ENCODE measurements at places on chromosomes 13 and 19.

GRCh38 chr19:36113894-36114720 is 568 bp downstream of the POLR2I start:
- peak; percentile 50 for DNase-seq

DNA sequence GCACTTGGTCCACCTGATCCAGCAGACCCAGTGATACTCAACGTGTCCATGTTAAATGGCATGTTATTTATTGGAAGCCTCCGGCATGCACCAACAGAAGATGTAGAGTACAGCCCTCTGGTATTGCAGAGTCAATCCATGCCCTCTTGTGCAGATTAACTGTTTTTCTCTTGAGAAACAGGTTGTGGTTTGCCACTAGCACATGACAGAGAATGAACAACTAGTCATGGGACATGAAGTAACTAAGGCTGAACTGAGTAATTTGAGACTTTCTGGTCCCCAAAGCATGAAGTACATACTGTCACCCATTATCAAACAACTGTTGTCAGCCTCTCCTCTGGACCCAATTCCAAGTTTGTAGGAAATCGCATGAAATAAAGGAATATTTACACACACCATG is 3.2 kb downstream of the ZNF562 start:
- no peak for DNase-seq

GRCh38 chr13:95603887-95604555 is 40.5 kb downstream of the DZIP1 start:
- peak; percentile 21 for DNase-seq

DNA sequence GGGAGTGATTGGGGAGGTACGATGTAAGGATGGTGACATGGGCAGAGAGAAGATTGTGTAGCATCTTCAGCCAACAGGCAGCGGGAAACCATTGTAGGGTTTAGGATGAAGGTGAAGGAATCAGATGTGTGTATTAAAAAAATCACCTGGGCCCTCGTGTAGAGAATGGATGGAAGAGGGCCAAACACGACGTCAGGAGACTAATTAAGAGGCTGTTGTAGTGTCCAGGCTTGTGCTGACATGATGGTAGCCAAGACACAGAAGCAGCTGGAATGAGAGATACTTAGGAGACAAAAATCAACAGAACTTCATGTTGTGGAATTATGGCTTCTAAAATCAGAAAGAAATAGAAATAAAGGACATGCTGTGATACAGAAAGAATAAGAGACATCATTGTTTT is 41.2 kb upstream of the ARGLU1 start:
- DNase-seq = no peak

DNA sequence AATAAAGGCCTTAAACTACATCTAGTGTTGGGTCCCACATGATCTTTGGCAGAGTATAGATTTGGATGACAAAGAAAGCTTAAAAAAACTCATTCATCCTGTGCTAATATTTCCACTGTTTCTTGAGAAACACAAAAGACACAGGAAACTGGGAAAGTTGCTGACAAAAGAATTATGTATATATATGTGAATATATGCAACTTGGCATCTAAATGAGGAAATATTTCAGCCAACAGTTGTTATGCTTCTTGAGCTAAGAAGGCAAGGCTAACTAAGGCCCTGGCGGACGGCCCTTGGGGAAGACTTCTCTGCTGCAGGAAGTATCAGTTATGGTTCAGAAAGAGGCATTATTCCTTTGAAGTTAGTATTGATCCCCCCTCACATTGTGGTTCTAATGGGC is 491.8 kb downstream of the DIAPH3 start:
- DNase-seq = no peak

DNA sequence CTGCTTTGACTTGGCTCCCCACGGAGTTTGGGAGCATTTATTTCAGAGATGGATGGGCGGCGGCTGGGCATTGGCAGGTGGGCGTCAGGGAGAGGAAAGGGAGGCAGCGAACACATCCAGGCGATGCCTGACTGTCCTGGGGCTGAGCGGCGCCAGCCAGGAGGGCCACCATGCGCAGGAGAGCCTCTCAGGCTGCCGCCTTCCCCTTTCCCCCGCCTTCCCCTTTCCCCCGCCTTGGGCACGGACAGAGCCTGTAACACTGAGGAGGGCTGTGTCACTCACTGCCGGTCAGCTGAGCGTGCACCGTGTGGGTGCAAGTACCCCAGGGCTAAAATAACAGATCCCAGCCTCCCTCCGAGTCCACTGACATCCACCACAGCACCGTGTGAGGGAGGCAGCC is 11.4 kb downstream of the MCF2L start:
- DNase-seq = no peak

DNA sequence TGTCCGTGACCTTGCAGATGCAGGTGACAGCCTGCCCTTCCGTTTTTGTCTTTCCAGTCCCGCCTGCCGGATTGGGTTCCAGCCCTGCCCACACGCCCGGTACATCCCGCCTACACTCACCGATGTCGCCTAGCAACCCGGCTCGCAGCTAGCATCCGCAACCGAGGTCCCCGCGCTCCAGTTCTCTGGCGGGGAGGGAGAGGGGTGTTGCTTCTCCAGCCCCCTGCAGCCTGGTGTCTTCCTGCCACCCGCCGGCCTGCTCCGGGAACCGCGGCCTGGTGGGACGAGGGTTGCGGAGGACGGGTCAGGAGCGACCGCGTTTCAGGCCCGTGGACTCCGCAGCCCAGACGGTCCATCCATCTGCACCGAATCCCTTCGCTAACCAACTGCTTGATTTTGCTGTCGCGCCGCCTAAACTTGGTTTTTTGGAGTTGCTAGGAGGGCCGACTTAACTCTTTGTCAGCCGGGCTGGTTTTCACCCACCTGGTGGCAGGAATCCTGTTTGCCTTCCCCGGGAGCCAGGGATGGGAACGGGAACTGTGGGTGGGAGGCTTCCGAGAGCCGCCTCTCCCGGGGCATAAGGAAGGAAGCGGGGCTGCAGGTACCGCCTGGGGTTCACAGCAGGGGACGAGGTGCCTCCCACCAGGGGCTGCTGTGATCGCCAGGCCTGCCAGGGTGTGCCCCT is 15.4 kb upstream of the MATK start:
- DNase-seq = peak; percentile 74

DNA sequence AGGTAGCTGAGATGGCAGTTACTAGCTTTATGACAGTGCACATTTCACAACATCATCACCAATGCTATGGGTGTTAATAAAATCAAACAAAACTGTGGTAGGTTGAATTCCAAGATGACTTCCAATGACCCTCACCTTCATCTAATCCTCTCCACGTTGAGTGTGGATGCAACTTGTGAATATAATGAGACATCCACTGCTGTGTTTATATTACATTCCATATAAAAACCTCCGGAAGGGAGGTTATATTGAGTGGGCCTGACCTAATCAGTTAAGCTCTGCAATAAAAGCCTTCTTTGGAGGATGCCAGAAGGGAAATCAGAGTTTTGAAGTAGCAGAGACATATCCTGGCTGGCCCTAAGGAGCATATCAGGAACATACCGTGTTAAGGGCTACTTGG is 25.6 kb upstream of the CSNK1A1L start:
- DNase-seq = no peak

DNA sequence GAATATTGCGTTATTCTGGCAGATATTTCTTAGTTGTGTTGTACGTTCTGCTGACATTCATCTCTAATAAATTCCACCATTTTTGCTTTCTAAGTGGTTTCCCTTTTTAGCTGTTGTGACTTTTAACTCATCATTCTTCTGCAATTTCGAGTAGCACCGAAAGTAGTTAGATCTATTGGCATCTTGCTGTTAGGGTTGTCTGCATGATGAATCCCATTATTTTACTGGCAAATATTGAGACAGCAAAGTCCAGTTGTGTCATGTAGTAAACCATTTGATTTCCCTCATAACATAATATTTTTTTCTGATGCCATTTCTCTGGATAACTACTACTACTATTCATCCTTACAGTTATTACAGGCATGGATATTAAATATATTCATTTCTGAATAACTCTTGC is 143.9 kb downstream of the SLITRK1 start:
- no peak for DNase-seq

DNA sequence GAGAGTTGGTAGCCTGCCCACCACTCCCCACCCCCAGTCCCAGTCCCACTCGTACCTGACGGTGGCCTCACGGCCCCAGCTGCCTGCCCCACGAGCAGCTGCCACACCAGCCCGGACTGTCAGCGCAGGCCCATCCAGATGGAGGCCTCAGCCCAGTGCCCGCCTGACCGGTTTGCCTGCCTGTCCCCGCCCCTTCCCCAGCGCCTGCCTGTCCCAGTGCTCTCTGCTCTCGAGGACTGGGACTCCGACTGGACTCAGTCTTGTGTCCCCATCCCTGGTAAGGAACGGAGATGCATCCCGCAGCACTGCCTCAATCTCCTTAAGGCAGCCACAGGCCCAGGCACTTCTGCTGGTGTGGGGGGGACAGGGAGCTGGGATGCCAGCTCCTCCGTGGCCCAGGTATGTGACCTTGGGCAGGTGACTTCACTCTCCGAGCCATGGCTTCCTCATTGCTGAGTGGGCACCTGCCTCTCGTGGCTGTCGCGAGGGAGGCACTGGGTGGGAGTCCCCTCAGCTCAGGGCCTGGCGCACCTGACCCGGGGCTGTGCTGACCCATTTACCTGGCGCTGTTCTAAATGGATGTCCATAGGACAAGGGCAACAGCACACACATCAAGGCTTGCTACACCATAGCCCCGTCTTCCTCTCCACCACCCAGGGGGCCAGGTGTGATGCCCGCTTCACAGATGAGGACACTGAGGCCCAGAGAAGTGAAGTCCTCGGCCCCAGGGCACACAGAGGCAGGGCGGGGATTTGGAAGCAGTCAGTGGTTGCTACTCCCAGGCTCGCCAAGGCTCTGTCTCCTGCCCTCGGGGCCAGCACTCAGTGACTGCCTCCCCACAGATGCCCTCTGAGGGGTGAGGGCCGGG is at the start of gene NKPD1:
Gene NKPD1 (minus strand): TSS at position 113 of the 868 bp plus-strand sequence. CDS start 832 bp downstream, outside the sequence.
- DNase-seq = no peak

DNA sequence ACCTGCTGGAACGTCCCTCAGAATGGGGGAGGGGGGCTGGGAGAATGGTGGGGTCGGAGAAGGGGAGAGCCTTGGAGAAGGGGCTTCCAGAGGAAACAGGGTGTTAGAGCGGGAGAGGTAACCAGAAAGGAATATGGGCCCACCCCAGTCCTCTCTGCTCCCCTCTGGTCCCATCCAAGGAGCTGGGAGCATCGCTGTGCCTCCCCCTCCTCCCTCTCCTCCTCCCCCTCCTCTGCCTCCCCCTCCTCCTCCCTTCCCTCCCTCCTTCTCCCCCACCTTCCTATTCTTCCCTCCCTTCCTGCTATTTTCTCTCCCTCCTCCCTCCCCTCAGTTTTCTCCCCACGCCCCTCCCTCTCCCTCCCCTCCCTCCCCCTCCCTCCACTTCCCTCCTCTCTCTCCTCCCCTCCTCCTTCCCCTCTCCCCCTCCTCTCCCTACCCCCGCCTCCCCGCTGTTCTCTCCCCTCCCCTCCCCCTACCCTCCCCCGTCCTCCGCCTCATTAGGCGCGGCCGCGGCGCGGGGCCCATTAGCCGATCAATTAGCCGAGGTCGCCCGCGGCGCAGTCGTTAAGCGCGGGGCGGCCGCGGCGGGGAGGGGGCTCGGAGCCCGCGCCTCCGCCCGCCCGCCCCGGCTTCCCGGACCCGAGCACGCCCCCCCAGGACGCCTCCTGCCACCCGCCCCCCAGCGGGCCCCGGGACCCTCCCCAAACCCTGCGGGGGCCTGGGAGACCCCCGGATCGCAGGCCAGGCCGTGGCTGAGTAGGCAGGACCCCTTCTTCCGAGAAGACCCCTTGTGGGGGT is 15.4 kb downstream of the TLE5 start:
- no peak for DNase-seq

GRCh38 chr13:113938246-113938645 is 35.6 kb downstream of the C13orf46 start:
- DNase-seq = no peak

- no peak for DNase-seq
Observed at GRCh38 chr13:81012031-81012430, 671.1 kb upstream of the SPRY2 start.

DNA sequence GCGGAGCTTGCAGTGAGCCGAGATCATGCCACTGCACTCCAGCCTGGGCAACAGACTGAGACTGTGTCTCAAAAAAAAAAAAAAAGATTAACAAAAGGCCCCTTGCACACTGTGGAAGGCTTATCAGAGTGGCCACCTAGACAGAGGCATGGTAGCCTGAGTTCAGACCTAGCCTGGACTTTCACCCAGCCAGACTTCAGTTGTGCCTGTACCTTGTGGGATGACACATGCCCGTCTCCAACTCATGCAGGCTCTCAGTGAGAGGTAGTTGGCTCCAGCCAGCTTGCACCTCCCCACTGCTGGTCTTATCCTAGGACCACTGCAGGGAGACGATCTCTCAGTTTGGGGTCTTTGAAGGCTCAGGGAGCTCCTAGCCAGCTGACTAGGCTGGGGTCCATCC is 52.2 kb downstream of the GATAD2A start:
- no peak for DNase-seq

GRCh38 chr13:24877531-24877930 is 113.6 kb downstream of the RNF17 start:
- no peak for DNase-seq

DNA sequence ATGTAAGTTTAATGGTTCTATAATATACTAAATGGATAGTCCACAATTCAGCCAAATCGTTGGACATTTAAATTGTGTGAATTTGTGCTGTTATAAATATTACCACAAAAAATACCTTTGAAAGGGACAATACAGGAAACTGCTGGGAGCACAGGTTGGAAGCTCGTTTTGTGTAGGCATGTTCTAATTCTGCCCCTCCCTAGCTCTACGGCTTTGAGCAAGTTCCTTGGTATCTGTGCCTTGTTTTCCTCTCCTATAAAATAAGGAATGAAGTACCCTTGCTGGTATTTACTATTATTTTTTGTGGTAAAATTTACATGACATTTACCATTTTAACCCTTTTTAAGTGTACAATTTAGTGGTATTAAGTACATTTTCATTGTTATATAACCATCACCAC is 102.6 kb upstream of the SLC7A1 start:
- no peak for DNase-seq

- no peak for DNase-seq
Observed at GRCh38 chr19:980133-980998, 3.8 kb upstream of the WDR18 start.

DNA sequence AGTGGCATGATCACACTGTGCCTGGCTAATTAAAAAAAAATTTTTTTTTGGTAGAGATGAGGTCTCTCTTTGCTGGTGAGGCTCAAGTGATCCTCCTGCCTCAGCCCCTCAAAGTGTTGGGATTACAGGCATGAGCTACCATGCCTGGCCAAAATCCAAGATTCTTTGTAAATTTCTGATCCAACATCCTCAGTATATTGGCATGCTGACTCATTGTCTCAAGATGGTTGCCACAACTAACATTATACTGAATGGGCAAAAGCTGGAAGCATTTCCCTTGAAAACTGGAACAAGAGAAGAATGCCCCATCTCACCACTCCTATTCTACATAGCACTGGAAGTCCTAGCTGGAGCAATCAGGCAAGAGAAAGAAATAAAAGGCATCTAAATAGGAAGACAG is 100.0 kb downstream of the KLF5 start:
- DNase-seq = no peak

- DNase-seq = no peak
Observed at GRCh38 chr13:59680429-59681024, 483.2 kb downstream of the DIAPH3 start.
